ENCODE measurements at places on chromosomes 3 and 15.

GRCh38 chr3:35200056-35200455 is 439.3 kb upstream of the ARPP21 start:
- no peak for DNase-seq

GRCh38 chr3:49021813-49022687 is at the start of gene NDUFAF3:
TSS of gene NDUFAF3 (plus strand) at chr3:49022121. CDS start at chr3:49022145, 24 bp downstream.
- peak; percentile 94 for DNase-seq

GRCh38 chr3:13801361-13802204 is 78.3 kb downstream of the WNT7A start:
- DNase-seq: no peak

DNA sequence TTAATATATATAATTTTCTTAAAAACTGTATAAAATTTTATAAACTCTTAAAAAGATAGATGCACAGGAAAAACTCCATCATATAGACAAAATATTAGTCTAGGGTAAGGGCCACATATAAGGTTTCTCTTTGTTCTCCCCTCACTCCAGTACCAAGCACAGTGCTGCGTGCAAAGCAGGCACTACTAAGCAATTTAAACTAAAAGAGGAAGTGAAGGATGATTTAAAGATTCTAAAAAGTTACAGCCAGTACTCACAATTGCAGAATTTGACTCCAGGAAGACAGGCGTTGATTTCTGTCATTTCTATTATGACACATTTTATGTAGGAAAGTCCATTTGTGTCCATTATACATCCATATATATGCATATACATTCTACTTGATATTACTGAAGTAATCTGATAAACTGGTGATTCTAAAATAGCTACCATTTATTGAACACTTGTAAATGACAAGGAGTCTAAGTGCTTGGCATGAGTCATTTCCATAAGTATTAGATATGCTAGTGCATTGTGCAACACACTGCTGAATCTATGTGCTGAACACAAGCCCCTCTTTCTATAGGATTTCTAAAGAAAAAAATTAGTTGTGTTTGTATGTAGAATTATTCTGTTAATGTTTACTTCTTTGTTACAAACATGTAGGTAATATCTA is 785.5 kb upstream of the ARRDC4 start:
- no peak for DNase-seq

- no peak for DNase-seq
Measured at GRCh38 chr15:85151861-85152260, 170.2 kb downstream of the PDE8A start.

DNA sequence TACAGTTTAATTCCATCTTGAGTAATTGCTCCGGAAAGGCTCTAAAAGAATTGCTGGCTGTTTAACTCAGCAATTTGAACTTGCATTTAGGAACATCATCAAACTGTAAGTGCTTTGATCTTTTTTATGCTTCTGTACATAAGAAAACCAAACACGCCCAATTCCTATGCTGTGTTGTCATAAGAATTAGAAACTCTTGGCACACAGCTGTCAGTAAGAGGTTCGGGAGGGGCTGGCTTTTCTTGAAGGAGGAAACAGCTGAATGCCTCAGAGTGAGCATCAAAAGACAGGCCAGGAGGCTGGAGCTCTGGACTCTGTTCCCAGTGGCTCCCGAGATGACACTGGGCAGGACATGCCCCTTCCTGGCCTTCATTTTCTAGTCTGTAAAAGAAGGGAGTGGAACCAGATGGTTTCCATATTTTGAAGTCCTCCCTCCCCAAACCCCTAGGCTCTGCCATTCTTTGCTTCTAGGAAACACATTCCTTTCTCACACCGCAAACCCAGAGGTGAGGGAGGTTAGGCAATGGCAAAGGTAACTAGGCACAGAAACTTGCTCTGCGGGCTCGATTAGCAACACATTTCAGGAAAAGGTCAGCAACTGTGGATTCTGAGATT is 73.7 kb upstream of the DLG1 start:
- DNase-seq: no peak

GRCh38 chr3:180417241-180417640 is 184.7 kb upstream of the TTC14 start:
- no peak for DNase-seq

DNA sequence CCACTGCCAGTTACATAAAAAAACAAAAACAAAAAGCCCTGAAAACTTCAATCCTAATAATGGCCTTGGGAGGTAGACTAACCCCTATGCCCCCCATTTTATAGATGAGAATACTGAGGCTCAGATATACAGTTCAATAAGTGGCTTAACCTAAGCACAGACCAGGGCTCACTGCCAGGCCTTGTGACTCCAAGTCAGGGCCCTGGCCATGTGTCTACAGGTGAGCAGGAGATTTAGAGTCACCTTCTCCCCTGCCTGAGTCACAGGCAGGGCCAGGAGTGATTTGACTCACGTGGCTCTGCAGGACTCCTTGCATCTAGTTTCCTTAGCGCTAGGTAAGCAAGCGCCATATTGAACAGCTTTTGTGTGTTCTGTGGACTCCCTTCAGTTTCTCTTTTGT is 98.6 kb upstream of the ETV5 start:
- DNase-seq: no peak

GRCh38 chr3:155293516-155293915 is at the start of gene STRIT1:
TSS of gene STRIT1 (minus strand) at chr3:155293683.
- no peak for DNase-seq

DNA sequence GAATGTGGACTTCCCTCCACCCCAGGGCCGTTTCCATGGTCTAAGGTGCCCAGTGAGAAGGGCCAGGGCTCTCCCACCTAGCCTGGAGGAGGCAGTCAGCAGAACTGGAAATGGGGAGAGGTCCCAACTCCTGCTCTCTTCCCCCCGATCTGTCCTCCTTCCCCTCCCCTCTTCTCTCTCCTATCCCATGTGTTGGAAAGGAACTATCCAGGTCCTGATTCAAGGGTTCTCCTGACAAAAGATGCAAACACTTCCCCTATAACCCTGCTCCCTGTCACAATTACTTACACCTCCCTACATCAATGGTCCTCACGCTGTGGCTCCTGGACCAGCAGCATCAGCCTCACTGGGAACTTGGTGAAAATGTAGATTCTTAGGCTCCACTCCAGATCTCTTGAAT is 6.0 kb downstream of the CIB2 start:
- no peak for DNase-seq

- DNase-seq: no peak
Measured at GRCh38 chr15:64749167-64749566, 26.2 kb downstream of the RBPMS2 start.

DNA sequence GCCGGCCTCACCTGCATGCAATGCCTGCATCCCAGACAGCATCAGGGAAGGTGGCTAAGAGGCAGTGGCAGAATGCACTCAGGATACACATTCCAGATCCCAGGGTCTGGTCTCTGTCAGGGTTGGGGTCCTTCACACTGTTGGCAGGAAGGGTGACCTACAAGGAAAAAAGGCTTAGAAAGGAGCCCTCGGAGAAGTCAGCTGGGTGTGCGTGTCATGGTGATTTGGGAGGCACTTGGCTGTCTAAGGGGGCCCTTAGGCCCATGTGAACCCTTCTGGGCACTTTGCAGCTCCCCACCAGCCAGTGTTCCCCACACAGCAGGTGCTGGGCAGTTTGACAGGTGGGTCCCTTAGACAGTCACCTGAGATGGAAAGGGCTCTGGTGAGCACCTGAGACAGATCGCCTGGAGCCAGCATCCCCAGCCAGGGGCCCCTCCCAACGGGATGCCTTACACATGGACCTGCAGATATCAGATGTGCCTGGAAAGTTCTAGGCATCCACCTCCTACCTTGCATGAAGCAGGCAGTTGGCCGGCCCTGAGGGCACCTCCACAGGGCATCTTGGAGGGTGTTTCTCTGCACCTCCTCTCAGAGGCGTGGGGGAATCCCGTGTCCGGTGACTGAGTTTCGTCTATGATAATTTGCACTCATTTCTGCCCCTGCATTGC is 131.6 kb downstream of the LRRK1 start:
- DNase-seq: no peak

GRCh38 chr15:77796046-77796729 is 163.5 kb upstream of the LINGO1 start:
- DNase-seq: no peak

DNA sequence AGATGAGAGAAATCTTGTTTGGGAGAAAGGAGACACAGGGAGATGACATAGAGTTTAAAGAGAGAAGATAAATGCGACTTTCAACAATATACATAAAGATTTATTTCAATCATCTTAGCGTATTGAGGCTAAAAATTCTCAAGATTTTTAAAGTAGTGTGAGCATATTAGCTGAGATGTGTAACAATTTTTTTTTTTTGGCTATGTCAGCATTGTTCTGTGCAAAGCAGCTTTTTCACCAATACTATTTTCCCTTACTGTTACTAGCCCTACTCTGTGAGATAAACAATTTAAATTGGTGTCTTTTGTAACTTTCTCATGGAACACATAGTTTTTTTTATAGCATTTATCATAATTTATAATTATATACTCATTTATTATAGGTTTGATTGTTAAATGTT is 185.2 kb upstream of the ZNF385D start:
- no peak for DNase-seq
